OCI-LY7 (cell line): ENCODE measurements at places on chromosomes 5 and 9. TPM values are rescaled to one million over a fixed set of nuclear protein-coding genes. Genes with fewer than 3 reads are reported as not detected.

DNA sequence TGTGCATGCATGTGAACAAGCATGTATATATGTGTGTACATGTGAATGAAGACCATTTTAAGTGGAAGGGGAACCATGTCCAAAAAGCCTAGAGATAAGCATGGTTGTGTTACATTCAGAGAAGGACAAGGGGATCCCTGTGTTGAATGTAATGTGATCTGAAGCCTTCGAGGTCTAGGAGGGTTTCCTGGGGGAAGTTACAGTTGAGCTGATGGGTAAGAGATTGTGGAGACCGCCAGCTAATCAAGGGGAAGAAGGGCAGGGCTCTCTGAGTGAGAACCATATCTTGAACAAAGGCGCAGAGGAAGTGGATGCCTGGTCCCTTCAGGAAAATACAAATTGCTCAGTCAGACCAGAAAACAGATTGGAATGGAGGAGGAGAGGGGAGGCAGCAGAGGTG, 45.5 kb upstream of the TNFSF15 start:
- DNase-seq: no peak

DNA sequence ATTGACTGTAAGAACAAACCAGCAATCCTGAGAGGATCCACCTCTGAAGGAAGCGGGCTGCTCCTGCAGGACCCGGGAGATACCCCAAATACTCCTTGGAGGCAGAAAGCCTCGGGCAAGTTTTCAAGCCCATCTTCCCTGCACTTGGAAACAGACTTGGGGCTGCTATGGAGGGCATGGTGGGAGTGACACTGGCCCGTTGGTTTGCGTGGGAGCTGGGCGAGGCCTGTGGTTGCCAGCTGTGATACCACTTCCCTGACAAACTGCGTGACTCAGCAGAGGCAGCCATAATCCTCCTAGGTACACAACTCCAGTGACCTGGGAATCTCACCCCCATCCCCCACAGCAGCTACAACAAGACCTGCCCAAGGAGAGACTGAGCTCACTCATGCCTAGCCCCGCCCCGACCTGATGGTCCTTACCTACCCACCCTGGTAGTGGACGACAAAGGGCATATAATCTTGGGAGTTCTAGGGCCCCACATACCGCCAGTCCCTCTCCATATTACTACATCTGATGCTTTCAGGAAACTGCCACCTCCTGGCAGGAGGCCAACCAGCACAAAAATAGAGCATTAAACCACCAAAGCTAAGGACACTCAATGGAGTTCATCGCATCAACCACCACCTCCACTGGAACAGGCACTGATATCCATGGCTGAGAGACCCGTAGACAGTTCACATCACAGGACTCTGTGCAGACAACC, 38.1 kb upstream of the VLDLR start:
- DNase-seq: no peak

The CNOT8 gene
- total RNA-seq: 79.4 and 85.3 TPM in 2 replicates

The C5 gene
- 7.9 and 10.2 TPM in 2 replicates for total RNA-seq

DNA sequence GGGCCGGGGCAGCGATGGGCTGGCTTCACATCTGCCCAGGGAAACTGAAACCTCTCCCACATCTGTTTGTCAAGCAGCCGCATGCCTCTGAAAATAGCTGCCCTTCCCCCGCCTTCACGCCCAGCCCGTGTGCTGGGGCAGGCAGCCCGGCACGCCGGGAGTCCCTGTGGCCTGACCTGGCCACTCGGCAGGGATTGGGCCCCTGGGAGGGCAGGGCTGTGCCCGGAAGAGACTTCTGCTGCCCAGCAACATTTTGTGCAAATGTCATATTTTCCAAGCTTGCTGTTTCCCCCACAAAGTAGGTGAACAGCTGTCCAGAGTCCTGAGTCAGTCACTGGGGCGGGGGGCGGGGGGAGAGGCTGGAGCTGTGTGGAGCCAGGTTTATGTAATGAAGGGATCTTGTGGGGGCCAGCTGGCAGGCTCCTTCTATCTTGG, 8.2 kb downstream of the COL27A1 start:
- no peak for DNase-seq

DNA sequence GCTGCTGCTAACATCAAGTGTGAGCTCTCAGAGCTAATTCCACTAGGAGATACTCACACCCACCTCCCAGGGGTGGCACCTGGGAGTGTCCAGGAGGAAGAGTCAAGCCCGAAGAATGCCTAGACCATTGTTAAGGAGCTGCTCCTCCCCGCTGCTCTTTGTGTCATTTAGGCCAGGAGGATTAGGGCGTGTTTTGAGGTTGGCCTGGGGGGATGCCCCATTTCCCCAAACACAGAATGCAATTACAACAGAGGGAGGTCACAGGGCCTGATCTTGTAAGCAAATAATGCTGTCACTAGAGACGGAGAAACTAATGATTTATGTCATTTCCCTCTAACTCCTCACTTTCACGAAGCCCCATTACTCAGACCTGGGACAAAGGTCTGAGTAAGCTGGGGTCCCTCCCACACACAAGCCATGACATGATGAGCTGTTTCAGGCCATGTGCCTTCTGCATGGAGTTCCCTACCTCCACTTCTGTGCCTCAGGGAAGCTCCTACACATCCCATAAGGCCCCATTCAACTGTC, 312.5 kb downstream of the ACTL7B start:
- no peak for DNase-seq

DNA sequence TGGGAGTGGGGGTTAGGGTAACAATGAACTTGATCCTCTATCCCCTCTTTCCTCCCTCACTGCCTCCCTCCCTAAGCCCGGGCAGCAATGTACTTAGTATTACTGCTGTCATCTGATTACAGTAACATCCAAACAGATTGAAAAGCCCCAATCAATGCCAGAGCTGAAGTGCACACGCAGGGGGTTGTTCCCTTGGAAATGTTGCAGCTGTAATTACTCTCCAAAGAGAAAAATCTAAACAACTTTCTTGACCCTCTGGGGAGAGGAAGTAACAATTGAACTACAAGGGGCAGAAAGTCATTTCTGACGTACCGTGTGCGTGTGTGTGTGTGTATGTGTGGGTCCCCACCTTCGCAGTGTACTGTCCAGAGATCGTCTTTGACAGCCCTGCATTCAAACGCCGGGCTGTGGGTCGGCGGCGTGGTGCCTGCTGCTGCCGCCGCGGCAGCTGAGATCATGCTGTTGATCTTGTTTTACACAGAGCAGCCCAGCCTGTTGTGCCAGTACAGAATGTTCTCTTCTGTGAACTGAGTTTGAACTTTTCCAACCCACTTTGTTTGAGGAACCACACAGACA, 66.0 kb upstream of the KLF9 start:
- DNase-seq: no peak
